LHCN-M2 (cell line): ENCODE measurements at places on chromosomes 5 and 9. TPM values are rescaled to one million over a fixed set of nuclear protein-coding genes. Genes with fewer than 3 reads are reported as not detected.

Gene RHOBTB3
- total RNA-seq, result 285 and 300 TPM in 2 replicates

Gene PRUNE2
- 68.5 and 88.1 TPM in 2 replicates for total RNA-seq

Gene UNC5A
- 0.06 and 0.26 TPM in 2 replicates for total RNA-seq

Gene PAIP2
- total RNA-seq, result 50.1 and 56.5 TPM in 2 replicates

Gene SLC1A3
- 12.1 and 15.1 TPM in 2 replicates for total RNA-seq

Gene SYK
- not detected in 2 replicates for total RNA-seq

Gene ALDOB
- total RNA-seq, result not detected in 2 replicates

Gene CSF1R
- 0.40 and 1.4 TPM in 2 replicates for total RNA-seq

Gene BAAT
- total RNA-seq, result 0.06 TPM in 1 of 2 replicates, not detected in the other

Gene CDX1
- total RNA-seq, result not detected in 2 replicates

Gene FGF1
- total RNA-seq, result 4.8 and 5.8 TPM in 2 replicates
